ENCODE measurements at places on chromosomes 5 and 9.

- no peak for DNase-seq
These were observed 2188.5 kb upstream of the WWC1 start for GRCh38 chr5:166102947-166103346.

DNA sequence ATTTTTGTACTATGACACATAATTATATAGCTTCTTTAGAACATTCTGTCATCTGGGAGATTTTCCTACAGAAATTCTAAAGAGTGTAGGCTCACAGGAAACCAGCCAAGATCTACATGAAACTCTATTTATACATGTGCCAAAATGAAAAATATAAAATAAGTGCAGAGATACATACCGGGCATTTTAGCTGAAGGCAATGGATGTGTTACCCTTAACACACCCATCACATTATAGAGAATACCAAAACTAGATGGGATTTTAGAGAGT lies 125.9 kb downstream of the TRIM32 start:
- DNase-seq, result no peak

DNA sequence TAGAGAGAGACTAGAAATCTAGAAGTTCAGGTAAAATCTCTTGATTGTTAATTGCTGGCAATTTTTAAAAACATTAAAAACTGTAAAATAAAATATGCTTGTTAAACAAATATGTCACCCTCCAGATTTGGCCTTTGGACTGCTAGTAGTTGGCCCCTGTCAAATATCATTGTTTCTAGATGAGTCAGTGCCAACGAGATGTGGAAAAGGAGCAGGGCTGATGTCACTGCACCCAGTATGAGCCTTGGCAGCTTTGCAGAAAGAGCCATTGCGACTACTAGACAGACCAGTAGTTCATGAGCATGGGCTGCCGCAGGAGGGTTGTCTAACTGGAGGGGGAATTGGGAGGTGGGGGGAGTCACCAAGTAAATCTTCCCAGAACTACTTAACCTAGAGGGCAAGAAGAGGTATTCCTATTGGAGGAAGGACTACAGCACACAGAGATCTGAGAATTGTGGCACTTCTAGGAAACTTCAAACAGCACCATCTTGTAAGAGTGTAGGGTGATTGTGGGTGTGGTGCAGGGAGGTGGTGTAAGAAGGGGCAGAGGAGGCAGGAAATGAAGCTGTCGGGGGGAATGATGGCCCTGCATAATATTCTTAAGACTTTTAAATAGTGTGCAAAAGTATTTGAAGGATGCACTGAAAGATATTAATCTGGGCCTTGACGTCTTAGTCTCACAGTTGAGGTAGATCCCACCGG lies 7.1 kb upstream of the DOCK2 start:
- no peak for DNase-seq

GRCh38 chr9:35398651-35399335 lies 91.1 kb upstream of the RUSC2 start:
- no peak for DNase-seq

- DNase-seq, result no peak
These were observed 4.6 kb downstream of the TEX53 start for GRCh38 chr9:114652776-114653555.

GRCh38 chr5:67724412-67725135 lies 491.0 kb upstream of the PIK3R1 start:
- DNase-seq, result no peak

All from activated CD4-positive, alpha-beta memory T cell treated with anti-CD3 and anti-CD28 coated beads for 36 hours (primary cell).